ENCODE measurements at places on chromosomes 4 and X. TPM values are rescaled to one million over a fixed set of nuclear protein-coding genes. Genes with fewer than 3 reads are reported as not detected.

GRCh38 chr4:158726633-158727032, 3.4 kb upstream of the PPID start:
- DNase-seq: no peak

GRCh38 chrX:53682885-53683555, 3.5 kb downstream of the HUWE1 start:
- DNase-seq: peak; percentile 31

DNA sequence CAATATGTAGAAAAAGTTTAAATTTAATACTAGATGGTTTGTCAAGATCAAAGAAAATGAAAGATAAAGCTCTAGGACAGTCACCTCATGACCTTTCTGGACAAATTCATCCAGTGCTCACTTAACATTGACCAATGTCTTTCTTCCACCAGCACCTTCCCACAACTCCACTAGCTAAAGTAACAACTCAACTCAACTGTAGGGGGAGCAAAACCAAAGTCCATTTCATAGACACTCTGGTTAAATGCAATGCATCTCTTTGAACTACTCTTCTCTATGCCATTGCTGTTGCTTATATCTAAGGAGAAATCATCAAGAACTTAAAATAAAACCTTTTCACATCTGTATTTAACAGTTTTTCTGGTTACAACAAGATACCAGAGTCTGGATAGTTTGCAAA, 25.1 kb downstream of the UGT2B4 start:
- no peak for DNase-seq

- DNase-seq: peak; percentile 30
Measured at GRCh38 chr4:162683659-162684370, 482.9 kb downstream of the NAF1 start.

DNA sequence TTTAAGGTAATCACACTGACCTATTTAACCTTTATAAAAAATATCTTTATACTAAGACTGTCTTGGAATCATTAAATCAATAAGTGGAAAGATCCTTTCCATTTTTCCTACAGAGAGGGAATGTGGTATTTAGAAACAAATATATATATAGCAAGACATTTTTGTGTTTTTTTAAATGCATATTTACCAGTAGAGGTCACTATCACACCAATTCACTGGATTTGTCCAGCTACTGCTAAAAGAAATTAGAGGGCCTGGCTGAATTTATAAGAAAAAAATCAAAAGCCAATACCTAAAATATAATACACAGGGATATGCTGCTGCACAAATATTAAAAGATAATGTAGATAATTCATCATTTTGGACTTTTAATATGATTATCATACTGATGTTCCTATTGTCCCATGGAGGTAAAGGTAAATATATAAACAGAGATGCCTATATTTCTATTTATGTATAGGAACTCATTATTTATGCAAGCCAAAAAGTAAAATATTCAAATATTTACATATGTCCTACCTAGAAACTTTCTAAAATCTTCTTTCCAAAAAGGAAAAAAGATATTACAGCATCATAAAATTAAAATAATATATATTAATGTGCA, 69.5 kb downstream of the PDE5A start:
- DNase-seq: no peak

Gene ATP2B3
- 0.21 TPM for total RNA-seq

- no peak for DNase-seq
Measured at GRCh38 chr4:7006411-7006810, 36.8 kb upstream of the TADA2B start.

GRCh38 chr4:136505020-136505419, 1027.3 kb downstream of the PCDH18 start:
- DNase-seq: no peak

- no peak for DNase-seq
Measured at GRCh38 chr4:8261851-8262535, 7.6 kb upstream of the HTRA3 start.

Gene COL25A1
- 0.43 TPM for total RNA-seq

DNA sequence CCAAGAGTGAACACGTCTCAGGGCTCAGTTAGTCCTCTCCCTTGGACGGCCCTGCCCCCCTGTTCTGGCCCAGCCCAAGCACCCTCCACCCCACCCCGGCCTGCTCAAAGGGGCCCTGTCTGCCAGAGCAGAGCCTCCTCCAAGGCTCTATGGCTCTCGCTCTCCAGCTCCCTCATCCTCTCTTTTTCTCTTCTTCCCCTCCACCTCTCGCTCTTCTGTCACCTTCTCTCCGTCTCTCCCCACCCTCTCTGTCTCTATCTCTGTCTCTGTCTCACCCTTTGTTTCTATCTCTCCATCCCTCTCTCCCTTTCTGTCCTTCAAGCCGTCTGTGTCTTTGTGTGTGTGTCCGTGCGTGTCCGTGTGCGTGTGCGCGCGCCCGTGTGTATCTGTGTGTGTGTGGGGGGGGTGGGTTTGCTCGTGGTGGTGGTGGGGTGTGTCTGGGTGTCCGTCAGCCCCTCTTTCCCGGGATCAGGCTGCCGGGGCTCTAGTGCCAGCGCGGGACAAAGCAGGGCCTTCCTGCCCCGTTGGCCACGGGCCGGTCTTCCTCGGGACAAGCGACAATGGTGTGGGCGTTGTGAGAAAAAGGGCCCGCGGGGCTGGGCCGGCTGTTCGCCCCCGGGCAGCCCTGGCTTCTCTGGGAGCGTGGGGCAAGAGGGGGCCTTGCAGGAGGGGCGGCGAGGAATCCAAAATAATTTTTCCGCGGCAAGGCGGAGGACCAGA, 8.7 kb downstream of the FRG2 start:
- no peak for DNase-seq

GRCh38 chr4:118682928-118683327, 2.3 kb upstream of the METTL14 start:
- no peak for DNase-seq

- no peak for DNase-seq
Measured at GRCh38 chr4:40536032-40536431, 93.6 kb downstream of the RBM47 start.

Gene TLR10
- total RNA-seq: 0.21 TPM

GRCh38 chr4:79330720-79331119, 4.9 kb upstream of the NAA11 start:
- DNase-seq: no peak

GRCh38 chr4:75004755-75005668, 72.1 kb downstream of the PARM1 start:
- DNase-seq: no peak

DNA sequence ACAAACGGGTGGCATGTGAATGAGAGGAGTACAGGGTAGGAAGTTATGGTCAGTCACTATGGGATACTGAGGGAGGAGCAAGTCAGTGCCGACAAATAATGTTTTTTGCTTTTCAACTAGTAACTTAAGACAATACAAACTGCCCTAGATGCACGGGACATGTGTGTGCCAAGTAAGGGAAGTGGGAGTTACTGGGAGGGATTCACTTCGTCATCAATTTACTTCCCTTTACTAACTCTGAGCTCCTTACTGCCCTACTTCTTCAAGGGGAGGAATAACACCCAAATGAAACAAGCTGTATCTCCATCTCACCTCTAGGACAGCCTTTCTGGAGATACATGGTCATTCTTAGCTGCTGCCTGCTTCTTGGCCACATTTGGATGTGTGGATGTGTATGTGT, 97.7 kb downstream of the DGKK start:
- DNase-seq: no peak

Gene CORIN
- total RNA-seq: 1.5 TPM

GRCh38 chr4:106502106-106502699, 133.6 kb upstream of the GIMD1 start:
- DNase-seq: peak; percentile 59

Gene RNF212
- 1.6 TPM for total RNA-seq

Gene ZNF674
- 3.6 TPM for total RNA-seq

DNA sequence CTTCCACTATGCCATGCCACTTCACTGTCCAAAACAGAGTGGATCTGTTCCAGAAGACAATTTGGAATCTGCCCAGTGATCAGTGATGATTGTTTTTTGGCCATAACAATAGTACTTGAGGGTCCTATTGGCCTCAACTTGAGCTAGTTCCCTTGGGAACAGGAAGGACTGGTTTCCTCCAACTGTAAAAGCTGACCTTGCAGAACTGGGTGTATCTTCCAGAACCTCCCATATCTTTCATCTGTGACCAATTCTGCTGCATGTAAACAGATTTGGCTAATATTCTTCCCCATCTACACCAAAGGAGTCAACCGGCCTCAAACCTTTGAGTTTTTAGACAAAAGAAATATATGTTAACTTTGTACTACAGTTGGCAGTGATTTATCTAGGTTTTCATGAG, 165.1 kb upstream of the TRPC5 start:
- DNase-seq: no peak

- DNase-seq: no peak
Measured at GRCh38 chr4:52595001-52595400, 64.1 kb downstream of the USP46 start.

DNA sequence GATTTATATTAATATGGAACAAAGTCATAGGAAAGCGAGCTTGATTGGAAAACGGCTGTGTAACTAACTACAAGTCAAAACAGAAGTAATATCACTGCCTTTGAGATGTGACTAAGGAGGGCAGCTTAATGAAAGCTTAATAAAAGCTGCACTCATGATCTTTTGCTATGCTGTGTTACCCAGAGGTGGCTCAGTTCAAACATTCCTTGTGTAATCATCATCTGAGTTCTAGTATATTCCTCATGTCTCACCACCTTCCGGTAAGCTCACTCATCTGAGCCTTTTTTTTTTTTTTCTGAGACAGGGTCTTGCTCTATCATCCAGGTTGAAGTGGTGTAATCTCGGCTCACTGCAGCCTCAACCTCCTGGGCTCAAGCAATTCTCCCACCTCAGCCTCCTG, 5.0 kb downstream of the GRPEL1 start:
- no peak for DNase-seq

DNA sequence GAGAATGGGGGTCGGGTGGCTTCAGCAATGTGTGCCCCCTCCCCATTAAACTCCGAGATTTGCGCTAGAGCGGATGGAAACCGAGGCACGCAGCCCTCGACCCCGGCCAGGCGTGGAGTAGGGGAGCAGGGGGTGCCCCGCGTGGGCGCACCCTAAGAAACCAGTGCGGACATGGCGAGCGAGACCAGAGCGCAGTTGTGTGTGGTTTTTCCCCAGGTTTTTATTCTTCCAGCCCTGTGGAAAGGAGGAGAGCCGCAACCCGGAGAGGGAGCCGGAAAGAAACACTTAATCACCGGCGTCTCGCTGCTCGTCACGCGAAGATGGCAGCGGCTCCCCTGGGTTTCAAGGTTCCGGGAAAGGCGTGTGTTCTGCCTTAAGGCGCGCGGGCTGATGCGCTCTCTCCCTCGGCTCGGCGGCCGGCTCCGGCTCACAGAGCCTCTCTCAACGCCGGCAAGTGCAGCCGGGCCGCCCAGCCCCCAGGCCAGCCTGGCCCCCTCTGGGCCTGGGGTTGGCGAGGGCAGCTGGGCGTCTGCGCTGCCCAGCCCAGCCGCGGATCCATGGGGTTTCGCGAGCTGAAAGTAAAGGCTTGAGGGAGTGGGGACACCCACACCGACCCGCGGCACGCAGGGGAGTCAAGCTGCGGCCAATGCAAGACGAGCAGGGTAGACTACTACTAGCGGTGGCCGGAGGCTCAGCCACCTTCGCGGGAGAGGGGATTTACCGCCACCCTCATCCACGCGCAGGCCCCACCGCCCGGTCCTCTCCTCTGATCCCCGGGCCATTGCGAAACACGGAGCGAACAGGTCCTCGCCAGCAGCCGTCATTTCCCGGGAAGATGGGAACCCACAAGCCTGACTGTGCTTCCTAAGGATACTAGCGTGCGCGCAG, 74.0 kb upstream of the BCOR start:
- peak; percentile 38 for DNase-seq

GRCh38 chrX:136067097-136067496, 80.2 kb upstream of the FHL1 start:
- no peak for DNase-seq
